Bronchial epithelial cell (primary cell): ENCODE measurements at places on chromosomes 16 and 17. TPM values are rescaled to one million over a fixed set of nuclear protein-coding genes. Genes with fewer than 3 reads are reported as not detected.

DNA sequence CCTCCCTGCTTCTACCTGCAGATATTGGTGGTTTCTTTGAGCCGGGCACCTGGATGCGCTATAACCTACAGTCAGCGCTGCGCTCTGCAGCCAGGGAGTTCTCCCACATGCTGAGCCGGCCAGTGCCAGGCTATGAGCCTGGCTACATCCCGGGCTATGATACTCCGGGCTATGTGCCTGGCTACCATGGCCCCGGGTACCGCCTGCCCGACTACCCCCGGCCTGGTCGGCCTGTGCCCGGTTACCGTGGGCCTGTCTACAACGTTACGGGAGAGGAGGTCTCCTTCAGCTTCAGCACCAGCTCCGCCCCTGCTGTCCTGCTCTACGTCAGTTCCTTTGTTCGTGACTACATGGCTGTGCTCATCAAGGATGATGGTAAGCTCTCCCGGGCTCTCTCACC, 13.2 kb downstream of the CNTNAP1 start:
- DNase-seq = no peak

GRCh38 chr17:4155980-4156620, 13.1 kb downstream of the CYB5D2 start:
- DNase-seq = no peak

- DNase-seq = no peak
Observed at GRCh38 chr17:44167181-44167861, 3.2 kb upstream of the ASB16 start.

DNA sequence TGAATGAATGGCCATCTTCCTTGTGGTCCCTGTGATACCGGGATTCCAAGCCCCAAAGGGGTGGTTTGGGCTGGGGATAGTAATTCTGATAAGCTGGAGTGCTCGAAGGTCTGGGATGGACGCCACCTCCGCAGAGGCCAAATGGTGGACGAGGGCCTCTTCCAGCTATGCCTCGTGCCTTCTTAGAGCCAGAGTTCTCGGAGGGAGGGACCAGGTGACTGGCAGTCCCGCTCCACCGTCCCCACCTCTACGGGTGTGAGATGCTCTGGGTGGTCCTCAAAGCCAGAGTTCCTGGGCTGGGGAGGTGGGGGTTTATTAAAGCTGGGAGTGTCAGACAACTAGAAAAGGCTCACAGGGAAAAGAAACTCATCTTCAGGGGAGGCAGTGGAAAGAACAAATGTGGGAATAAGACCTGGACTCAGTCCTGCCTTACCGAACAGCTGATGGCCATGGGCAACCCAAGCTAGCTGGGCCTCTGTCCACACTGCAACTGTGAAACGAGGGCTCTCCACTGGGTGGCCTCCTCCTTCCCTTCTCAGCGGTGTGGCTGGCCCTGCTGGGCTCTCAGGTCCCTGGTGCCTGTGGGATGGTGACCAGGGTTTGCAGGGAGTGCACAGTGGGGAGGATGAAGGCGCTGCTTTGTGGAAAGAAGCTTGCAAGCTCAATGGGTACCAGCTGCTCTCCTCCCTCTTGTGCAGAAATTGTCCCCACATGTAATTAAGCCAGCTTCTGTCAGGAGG, 75.2 kb downstream of the N4BP1 start:
- no peak for DNase-seq

- DNase-seq = no peak
Observed at GRCh38 chr17:79203016-79203415, 128.4 kb downstream of the ENGASE start.

GRCh38 chr17:43434902-43435319, 36.1 kb downstream of the ARL4D start:
- DNase-seq = peak; percentile 67

DNA sequence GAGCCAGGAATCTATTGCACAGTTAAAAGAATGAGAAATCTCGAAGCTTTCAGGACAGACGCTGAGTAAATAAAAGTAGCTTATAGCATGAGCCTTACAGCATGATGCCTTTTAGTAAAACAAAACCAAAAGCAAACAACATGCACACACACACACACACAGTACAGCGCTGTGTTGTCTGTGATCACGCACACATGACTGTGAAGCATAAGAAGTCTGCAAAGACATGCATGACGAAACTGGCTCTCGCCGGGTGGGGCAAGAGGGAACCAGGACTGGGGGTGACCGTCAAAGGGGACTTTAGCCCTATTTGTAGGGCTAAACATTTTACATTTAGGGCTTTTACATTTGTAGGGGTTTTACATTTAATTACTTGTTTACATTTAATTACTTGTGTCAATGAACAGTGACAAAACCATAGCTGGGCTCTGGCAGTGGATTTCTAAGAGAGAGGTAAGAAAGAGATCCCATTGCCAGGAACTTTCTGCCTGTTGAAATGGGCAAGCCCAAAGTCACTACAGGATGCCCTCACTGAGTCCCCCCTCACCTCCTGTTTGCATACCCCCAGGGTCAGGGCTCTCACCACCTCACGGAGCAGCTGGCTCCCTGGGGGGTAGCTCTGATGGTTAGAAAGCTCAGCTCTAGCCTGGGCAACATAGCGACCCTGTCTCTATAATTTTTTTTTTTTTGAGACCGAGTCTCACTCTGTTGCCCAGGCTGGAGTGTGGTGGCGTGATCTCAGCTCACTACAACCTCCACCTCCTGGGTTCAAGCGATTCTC, 2.0 kb upstream of the TNFRSF13B start:
- DNase-seq = no peak

DNA sequence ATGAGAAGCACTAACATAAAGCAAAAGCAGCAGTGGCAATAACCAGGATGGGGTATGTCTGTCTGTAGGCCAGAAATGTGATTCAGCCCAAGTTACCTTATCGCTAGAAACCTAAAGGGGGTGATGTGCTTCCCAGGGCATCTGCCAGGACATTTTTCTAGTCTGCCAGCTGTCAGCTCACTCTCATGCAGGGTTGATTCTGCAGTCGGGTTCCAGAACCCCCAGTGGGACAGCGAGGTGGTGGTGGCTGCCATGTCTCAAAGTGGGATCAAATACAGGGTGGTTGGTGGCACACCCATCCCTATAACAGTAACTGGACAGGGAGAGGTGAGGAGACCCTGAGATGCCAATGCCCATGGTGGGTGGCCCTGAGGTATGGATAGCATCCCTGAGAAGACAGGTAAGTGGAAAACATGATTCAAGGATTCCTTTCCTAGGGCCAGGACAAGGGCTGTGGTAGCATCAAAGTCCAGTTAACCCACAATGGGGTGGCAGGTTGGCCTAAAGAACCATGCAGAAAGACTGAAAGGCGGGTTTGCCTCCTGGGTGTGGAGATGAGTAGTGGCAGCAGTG, 84.3 kb downstream of the TNFRSF13B start:
- DNase-seq = no peak

- DNase-seq = no peak
Observed at GRCh38 chr17:65041518-65041917, 15.0 kb downstream of the GNA13 start.

DNA sequence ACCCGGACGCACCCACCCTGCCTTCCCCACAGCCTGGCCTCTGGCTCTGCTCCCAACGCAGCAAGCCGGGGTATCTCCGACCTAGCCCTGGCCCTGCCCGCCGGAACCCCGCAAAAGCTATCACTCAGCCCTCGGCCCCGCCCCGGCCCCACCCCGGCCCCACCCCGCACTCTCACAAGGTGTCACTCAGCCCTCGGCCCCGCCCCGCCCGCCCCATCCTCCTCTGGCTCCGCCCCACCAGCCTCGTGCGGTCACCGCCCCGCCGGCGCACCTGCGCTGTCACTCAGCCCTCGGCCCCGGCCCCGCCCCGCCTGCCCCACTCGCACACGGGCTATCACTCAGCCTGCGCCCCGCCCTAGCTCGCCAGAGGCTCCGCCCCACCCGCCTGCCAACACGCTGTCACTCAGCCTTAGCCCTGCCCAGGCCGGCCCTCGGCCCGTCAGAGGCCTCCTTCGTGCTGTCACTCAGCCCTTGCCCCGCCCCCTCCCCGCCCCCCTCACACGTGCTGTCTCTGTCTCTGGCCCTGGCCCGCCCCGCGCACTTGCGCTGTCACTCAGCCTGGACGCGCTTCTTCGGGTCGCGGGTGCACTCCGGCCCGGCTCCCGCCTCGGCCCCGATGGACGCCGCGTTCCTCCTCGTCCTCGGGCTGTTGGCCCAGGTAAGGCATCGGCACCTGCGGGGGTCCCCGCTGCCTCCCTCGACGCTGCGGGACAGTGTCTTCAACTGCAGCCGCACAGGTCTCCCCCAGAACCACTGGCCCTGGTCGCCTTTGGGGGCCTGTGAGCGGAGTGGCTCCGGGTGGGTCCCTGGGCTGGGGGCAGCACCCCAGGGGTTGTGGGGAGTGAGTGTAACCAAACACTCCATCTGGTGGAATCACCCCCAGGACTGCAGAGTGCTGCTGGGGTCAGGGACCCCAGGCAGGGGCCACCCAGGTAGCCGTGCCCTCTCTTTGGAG, at the start of gene CDH15:
TSS of gene CDH15 (plus strand) at position 533 of the 955 bp plus-strand sequence. CDS start at position 617, 84 bp downstream.
- DNase-seq = peak; percentile 87

DNA sequence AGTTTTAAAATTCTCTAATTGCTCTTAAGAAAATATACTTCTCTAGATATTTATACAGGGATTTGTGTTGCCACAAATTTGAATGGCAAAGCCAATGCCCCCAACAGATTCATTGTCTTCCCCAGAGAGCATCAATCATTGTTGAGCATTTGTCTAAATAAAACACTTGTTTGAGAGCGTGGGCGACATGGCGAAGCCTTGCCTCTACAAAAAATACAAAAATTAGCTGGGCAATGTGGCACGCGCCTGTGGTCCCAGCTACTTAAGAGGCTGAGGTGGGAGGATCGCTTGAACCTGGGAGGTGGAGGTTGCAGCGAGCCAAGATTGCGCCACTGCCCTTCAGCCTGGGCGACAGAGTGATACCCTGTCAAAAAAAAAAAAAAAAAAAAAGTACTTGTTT, 13.4 kb upstream of the SRSF1 start:
- no peak for DNase-seq

DNA sequence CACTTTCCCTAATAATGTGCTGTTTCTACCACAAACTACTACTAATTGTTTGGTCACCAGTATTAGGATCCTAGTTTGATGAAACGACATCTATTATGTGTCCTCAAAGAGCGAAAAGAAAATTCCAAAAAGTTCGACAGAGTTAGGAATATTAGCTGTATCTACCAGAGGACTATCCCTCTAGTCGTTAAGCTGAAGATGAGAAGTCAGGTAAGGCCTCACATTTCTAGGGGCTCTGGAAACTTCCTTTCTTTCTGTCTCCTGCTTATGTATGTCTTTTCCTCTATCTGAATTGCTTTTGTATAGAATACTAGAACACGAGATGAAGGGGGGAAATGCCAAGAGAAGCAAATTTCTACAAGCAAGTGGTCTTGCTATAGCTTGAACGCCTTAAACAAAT, 1.6 kb downstream of the GLG1 start:
- no peak for DNase-seq

DNA sequence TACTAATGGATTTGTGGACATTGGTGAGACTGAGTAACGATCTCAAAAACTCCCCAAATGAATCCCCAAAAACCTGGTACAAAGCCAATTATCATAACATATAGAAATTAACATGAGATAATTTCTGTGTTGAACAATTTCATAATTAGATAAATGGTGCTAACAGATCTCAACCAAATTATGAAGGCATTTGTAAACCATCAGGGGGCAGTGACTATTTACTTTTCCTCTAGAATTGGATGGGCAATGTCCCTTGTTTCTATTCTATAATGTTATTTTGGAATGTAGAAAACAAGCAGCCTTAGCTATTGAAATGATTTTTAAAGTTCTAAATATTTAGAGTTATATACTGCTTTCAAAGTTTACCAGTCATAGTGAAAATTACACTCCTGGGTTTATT, 57.8 kb downstream of the MYH10 start:
- DNase-seq = no peak

DNA sequence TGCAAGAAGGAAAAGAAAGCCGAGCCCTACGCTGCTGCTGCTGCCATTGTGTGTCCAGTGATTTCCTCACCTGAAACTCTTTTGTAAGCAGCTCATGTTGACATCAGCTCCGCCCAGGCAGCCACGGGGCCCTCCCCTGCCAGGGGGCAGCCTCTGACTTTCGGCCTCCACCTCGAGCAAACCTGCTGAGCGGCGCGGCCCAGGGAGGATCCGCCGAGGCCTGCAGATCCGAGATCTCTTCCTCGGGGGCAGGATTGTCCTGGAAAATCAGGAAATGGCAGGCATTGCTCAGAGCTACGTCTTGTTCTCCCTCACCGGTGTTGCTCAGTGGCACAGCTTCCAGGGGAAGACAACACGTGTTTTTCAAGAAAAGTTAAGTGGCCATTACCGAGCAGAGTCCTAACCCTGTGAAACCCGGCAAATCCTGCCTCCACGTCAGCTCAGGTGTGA, 35.6 kb upstream of the ZNF750 start:
- DNase-seq = peak; percentile 96

DNA sequence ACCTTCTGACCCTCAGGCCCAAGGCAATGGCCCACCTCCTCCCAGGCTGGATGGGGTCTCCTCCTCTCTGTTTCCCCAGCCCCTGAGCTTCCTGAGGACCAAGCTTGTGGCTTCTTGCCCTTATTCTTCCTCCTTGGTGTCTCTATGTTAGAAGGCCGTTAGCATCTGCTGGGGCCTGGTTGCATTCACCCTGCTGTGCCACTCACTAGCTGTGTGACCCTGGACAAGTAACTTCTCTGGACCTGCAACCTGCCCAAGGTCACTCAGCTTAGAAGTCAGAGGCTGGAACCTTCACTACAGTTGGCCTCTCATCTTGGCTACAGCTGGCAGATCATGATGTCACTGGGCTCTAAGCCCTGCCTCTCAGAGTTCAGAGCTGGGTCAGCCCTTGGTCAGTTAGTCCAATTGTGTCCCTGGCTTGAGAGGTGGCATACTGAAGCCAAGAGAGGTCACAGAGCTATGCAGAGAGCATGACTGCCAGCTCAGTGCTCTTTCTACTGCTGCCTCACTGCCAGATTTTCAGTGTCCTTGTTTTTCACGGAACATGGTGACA, 3.0 kb downstream of the MT2A start:
- DNase-seq = no peak

Gene MAPT
- total RNA-seq = 0.13 and 0.26 TPM in 2 replicates

Gene SLC13A5
- total RNA-seq = 0.38 and 0.53 TPM in 2 replicates

Gene GALR2
- total RNA-seq = not detected in 2 replicates

Gene HS3ST2
- 0.26 TPM in 2 replicates for total RNA-seq

Gene PRSS22
- total RNA-seq = 9.2 and 16.9 TPM in 2 replicates

Gene TTYH2
- total RNA-seq = 1.3 and 2.4 TPM in 2 replicates

Gene RABEP1
- total RNA-seq = 38.5 and 41.1 TPM in 2 replicates
